ENCODE measurements at places on chromosomes 3 and 15. TPM values are rescaled to one million over a fixed set of nuclear protein-coding genes. Genes with fewer than 3 reads are reported as not detected.

PGBD4 gene
- 1.3 TPM for total RNA-seq

GRCh38 chr3:170723241-170723640, 137.4 kb upstream of the SLC7A14 start:
- no peak overlapping the region for H3K4me3 ChIP-seq
- no peaks in the 10 kb centered on the region for H3K27me3 ChIP-seq

DNA sequence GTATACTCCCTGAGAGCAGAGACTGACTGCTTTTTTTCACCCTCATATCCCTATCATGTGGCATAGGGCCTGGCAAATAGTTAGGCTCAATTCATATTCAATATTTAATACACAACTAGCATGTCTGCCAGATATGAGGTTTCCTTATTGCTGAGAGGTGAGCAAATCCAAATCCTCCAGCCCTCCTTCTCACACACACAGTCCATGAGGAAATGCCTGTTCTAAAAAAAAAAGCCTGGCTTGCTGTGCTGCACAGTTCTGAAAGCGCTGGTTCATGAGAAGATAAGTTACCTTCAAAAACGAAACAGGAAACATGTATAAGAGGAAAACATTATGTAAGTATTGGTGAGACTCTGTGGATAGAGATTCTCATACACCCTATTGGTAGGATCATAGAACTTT, 15.5 kb upstream of the ACAP2 start:
- H3K4me3 ChIP-seq, result no peak overlapping the region
- DNase-seq, result no peak
- H3K36me3 ChIP-seq, result no peaks in the 10 kb centered on the region
- H3K4me1 ChIP-seq, result peaks cover 7% of the 10 kb centered on the region
- no peaks in the 10 kb centered on the region for H3K27me3 ChIP-seq
- no peak overlapping the region for H3K27ac ChIP-seq

GRCh38 chr3:157064402-157064801, 95.5 kb downstream of the CCNL1 start:
- H3K4me1 ChIP-seq, result no peaks in the 10 kb centered on the region
- H3K27ac ChIP-seq, result no peak overlapping the region
- H3K27me3 ChIP-seq, result no peaks in the 10 kb centered on the region
- H3K36me3 ChIP-seq, result no peaks in the 10 kb centered on the region
- no peak overlapping the region for H3K4me3 ChIP-seq
- no peak for DNase-seq

DNA sequence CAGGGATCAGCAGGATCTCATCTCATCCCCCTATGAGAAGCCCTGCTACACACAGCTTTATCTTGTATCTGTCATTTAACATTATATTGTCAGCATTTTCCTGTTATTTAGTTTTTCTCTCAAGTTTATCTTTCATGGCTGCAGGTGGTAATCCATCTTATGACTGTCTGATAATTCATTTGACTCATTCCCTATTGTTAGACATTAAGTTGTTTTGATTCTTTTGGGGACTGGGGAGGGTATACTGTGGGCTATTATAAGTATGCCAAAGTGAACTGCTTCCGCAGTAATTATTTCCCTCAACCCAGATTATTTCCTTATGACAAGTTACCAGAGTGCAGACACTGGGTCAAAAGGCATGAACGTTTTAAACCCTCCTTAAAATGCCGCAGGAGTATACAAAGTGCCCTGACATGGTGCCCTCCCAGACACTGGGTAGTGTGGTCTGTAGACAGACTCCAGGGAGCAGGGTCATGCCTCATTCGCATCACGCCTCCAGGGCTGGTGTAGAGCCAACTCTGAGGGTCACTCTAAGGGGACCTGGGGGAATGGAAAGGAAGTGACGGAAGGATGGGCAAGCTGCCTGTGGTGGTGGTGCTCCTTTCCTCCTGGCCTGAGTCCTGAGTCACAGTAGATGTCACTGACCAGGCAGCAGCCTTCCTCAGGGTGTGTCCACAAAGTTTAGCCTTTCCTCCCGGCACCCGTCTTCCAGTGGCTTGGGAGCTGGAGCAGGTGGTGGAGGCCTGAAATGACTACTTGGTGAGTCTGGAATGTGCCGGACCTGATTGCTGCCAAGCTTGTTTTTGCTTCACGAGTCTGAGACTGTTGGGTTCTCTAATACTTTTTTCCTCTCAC, 11.6 kb downstream of the GPR160 start:
- H3K36me3 ChIP-seq, result peaks cover 13% of the 10 kb centered on the region
- peaks cover 65% of the 10 kb centered on the region for H3K4me1 ChIP-seq
- DNase-seq, result peak; percentile 87
- H3K27me3 ChIP-seq, result no peaks in the 10 kb centered on the region
- peak overlapping the region; percentile 95 for H3K27ac ChIP-seq
- H3K4me3 ChIP-seq, result peak overlapping the region; percentile 54

DNA sequence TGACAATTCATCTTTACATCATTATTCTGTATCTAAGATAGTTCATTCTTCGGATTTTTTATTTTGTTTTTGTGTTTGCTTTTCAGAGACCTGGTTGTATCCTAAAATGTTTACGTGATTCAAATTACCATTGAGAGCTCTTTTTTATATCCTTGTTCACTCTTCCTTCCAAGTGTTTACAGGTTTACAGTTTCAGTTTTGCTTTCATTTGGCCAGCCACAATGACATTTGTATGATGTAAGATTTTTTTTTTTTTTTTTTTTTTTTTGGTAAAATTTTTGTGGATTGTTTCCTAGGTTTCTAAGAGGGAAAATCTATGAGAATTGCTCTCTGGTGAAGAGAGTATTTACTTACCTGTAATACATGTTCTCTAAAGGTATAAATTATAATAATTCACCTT, 55.0 kb downstream of the SETD5 start:
- no peak overlapping the region for H3K4me3 ChIP-seq
- H3K27me3 ChIP-seq, result no peaks in the 10 kb centered on the region
- H3K4me1 ChIP-seq, result no peaks in the 10 kb centered on the region
- H3K36me3 ChIP-seq, result peaks cover 55% of the 10 kb centered on the region
- no peak overlapping the region for H3K27ac ChIP-seq
- DNase-seq, result no peak

CPLX3 gene
- total RNA-seq, result 0.29 TPM

ROBO2 gene
- not detected for total RNA-seq

GRCh38 chr3:182809531-182809930, 16.2 kb downstream of the ATP11B start:
- DNase-seq, result no peak
- no peaks in the 10 kb centered on the region for H3K4me1 ChIP-seq
- H3K4me3 ChIP-seq, result no peak overlapping the region
- no peak overlapping the region for H3K27ac ChIP-seq
- no peaks in the 10 kb centered on the region for H3K27me3 ChIP-seq
- no peaks in the 10 kb centered on the region for H3K36me3 ChIP-seq

GRCh38 chr3:40382617-40382979, 4.4 kb upstream of the ENTPD3 start:
- peaks cover 16% of the 10 kb centered on the region for H3K36me3 ChIP-seq
- H3K4me3 ChIP-seq, result no peak overlapping the region
- H3K27me3 ChIP-seq, result no peaks in the 10 kb centered on the region
- H3K27ac ChIP-seq, result no peak overlapping the region

DNA sequence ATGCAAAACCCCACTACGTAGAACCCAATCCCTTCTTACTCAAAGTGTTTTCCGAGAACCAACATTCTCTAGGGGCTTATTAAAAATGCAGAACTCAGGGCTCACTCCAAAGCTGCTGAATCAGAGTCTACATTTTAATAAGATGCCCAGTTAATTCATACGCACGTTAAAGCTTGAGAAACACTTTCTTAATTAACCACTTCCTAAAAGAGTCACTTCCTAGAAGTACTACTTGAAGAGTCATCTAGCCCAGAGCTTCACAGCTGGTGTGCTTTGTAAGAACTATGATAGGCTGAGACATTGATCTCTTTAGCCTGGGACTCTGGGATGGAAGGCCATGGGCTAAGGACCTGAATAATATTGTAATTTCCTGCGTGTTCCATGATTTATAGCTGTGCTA, 9.0 kb downstream of the COL6A5 start:
- no peak overlapping the region for H3K4me3 ChIP-seq
- no peaks in the 10 kb centered on the region for H3K27me3 ChIP-seq
- no peak overlapping the region for H3K27ac ChIP-seq
- no peak for DNase-seq
- no peaks in the 10 kb centered on the region for H3K36me3 ChIP-seq
- no peaks in the 10 kb centered on the region for H3K4me1 ChIP-seq

DNA sequence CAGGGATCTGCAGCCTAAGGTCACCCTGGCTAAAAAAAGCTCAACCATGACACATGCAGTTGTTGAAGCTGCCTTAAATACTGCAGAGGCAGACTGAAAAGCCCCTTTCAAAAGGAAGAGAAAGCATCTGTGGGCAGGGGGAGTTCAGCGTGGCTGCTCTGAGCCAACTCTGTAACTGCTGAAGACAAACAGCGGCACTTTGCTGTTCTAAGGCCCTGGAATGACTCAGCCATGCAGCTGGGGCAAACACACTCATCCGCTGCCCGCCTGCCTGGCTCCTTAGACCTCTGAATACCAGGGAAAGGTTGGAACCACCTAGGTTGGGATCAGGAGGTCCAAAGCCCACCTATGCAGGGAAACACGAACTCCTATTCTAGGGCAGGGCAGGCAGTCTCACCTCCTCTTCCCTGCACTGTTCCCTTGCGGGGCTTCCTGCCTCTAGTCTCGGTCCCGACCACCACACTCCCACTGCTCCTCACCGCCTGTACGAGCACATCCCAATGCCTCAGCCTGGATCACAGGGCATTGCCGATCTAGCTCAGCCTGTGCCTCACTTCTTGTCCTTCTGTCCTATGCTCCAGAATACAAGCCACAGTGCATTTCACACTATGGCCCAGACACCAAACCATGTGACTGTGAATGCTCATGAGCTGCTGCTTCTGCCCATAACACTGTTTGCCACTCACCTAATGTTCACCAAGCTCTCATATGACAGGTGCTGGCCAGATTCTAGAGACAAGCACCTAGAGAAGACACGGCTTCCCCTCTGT, 6.6 kb upstream of the MUSTN1 start:
- H3K36me3 ChIP-seq, result no peaks in the 10 kb centered on the region
- DNase-seq, result no peak
- H3K4me1 ChIP-seq, result no peaks in the 10 kb centered on the region
- H3K4me3 ChIP-seq, result no peak overlapping the region
- no peaks in the 10 kb centered on the region for H3K27me3 ChIP-seq

SEMA6D gene
- total RNA-seq, result not detected

- no peak for DNase-seq
- H3K36me3 ChIP-seq, result peaks cover 5% of the 10 kb centered on the region
- peaks cover 24% of the 10 kb centered on the region for H3K4me1 ChIP-seq
- no peaks in the 10 kb centered on the region for H3K27me3 ChIP-seq
- H3K4me3 ChIP-seq, result no peak overlapping the region
Observed at GRCh38 chr3:24503616-24504113, 9.0 kb upstream of the THRB start.

DNA sequence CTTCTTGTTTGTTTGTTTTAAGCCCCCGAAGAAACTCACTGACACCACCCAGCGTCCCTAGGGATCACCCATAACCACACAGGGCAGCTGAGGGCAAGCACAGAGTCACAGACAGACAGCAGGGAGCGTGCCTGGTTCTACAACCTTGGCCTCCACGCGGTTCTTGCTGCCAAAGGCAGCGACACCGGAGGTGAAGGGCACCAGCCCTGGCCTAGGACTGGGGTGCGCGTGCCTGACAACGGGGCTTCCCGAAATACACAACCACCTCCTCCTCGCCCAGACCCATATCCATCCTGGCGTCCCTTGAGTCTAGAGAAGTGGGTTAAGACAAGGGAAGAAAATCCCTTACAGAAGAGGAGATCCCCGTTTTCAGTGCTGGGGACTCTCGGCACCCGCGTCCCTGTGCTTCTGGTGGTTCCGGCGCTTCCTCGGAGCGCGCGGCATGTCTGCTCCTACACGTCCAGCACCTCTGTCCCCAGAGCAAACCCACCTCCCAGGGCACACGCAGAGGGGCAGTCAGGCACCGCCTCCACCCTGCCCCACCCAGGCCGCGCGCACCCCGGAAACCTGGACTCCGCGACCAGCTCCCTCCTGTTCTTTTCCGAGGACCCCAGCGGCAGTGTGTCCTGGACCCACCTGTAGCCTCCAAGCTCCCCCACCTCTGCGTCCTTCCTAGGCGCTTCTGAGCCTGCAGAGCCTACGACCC, 911 bp downstream of the RFTN1 start:
- no peaks in the 10 kb centered on the region for H3K4me1 ChIP-seq
- H3K4me3 ChIP-seq, result peak overlapping the region; percentile 93
- peaks cover 11% of the 10 kb centered on the region for H3K36me3 ChIP-seq
- H3K27me3 ChIP-seq, result peaks cover 75% of the 10 kb centered on the region
- no peak overlapping the region for H3K27ac ChIP-seq

SAMD7 gene
- total RNA-seq, result not detected

EFCAB12 gene
- 0.42 TPM for total RNA-seq

MIX23 gene
- total RNA-seq, result 50.9 TPM

DNA sequence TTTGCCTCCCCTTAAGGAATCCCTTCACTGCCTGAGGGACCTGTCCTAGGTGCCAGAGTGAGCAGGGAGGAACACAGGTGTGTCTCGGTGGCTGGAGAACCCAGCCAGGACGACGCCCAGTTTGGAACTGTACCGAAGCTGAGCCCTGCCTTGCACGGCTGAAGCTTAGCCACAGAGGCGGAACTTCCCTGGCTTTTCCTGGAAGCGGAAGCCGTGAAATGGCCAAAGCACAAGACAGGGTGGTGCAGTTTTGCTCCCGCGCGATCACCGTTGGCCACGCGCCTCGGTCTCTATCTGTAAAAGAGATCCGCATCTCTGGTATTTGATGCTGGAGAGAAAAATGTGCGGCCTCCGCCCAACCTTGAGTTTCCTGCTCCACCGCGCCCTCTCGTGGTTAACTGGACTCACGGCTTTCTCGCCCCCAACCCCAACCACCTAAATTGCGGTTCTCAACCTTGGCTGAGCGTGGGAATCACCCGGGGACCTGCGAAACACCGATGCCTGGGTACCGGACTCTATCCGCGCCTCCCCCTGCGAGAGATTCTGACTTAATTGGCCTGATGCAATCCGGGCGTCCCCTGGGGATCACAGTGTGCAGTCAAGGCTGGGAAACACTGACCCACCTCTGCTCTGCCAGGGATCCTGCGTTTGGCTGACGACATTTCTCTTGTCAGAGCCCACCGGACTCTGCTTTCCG, 70.7 kb upstream of the ABHD2 start:
- H3K27me3 ChIP-seq, result peaks cover 13% of the 10 kb centered on the region
- peaks cover 11% of the 10 kb centered on the region for H3K36me3 ChIP-seq
- H3K4me1 ChIP-seq, result peaks cover 10% of the 10 kb centered on the region
- H3K27ac ChIP-seq, result no peak overlapping the region
- peak; percentile 91 for DNase-seq

GRCh38 chr3:49868862-49869466, 742 bp downstream of the CAMKV start:
- peaks cover 72% of the 10 kb centered on the region for H3K27me3 ChIP-seq
- H3K36me3 ChIP-seq, result peaks cover under 1% of the 10 kb centered on the region
- H3K4me1 ChIP-seq, result no peaks in the 10 kb centered on the region
- no peak overlapping the region for H3K4me3 ChIP-seq

DNA sequence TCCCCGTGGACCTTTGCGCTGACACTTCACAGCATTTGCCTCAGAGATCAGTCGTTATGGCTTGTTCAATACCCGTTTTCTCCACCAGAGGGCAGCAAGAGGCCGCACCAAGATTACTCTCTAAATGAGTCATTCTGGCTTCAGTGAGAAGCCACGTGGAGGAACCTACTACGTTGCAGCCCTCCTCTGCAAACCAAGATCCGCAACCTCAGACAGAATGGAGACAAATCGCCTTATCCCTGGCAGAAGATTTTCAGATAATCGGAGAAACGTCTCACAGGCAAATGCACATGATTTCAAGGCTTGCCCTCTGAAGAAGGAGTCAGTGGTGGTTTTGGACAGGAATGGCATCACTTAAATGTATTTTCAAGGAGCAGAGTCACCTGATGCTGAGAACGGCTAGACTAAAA, 60.5 kb downstream of the GTPBP8 start:
- peak; percentile 80 for DNase-seq
- no peak overlapping the region for H3K27ac ChIP-seq
- no peak overlapping the region for H3K4me3 ChIP-seq
- no peaks in the 10 kb centered on the region for H3K4me1 ChIP-seq
- H3K27me3 ChIP-seq, result no peaks in the 10 kb centered on the region
- no peaks in the 10 kb centered on the region for H3K36me3 ChIP-seq

TMEM212 gene
- not detected for total RNA-seq

Measured in Calu3 (cell line).